ENCODE measurements at places on chromosomes 5 and 9.

DNA sequence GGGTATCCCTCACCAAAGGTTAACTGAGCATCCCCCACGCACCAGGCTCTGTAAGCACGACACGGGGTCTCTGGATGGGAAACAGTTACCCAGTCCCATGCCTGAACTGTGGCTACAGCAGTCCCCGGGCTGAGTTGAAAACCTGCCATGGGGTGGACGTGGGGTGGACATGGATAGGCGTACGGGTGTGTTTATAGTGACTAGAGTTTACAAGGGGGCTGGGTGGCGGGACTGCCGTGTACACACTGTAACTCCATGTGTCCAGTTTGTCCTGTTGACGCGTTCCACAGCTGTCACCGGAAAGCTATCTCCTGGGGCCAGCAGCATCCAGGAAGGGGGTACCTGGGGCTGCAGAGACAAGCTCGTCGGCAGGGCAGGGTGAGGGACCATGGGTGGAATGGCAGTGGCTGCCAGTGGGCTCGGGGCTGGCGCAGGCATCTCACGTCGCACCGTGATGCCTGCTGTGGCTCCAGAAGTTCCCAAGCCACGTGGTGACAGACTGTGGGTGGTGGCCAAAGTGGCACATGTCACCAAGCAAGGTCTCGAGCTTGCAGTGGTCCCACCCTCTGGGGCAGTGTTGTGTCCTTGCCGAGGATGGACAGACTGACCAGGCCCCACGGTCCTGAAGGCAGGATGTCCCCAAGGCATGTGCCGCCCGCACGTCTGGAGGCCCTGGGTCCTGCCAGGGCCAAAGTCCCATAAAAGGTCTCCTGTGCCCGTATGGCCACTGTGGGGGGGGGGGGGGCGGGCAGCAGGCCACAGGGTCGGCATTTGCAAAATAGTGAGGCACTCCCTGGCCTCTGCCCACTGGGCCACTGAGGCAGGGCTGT is 29.3 kb upstream of the RNF130 start:
- DNase-seq: no peak

- DNase-seq: no peak
Observed at GRCh38 chr5:14607104-14607503, 25.5 kb downstream of the OTULINL start.

- DNase-seq: no peak
Observed at GRCh38 chr5:173772384-173773059, 115.6 kb upstream of the CPEB4 start.

DNA sequence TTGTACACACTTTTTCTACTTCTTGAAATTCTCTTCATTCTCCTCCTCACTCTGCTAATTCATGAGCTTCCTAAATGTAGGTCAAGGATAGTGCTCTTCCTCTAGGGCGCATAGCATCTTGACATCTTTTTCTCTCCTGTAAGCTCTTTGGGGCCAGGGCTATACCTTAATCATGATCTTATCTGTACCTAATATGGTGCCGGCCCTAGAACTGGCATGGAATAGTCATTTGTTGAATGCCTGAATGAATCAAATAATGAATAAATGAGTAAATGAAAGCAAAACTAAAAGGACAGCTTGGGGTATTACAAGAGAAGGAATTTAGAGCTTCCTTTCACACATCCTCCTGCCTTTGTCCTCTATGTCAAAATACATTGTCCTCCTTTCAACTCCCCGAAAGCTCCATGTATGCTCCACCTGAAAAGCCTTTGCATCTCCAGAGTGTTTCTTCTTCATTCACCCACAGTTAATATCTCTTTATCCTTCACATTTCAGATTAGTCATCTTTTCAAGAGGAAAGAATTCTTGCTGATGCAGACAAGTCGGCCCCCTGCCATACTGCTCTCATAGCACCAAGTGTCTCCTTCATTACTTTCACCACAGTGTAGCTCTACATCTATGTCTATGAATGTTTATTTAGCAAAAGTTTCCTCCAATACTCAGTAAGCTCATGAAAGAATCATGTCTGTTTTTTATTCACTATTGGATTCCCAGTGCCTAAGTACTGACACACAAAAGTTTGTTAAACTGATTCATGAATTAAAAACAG is 16.4 kb upstream of the PPP2R2B start:
- no peak for DNase-seq

- DNase-seq: no peak
Observed at GRCh38 chr5:74372502-74373064, 267.9 kb downstream of the ENC1 start.

DNA sequence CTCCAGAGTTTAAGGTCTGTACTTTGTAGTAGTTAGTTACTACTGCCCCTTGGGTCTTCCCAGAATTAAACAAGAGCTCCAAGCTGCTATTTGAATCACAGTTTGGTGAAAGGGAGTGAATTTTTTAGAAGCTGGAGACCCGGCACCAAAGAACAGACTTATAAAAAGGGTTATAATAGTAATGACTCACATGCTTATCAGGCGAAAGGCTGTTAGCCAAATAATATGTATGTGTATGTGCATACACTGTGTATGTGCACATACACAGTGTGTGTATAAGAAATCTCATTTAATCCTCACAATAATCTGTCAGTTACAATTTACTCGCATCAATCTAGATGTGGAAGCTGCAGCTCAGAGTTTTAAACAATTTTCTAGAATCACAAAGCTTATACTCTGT is 59.5 kb upstream of the ITGA1 start:
- DNase-seq: no peak

GRCh38 chr5:140637371-140638100 is 1.7 kb upstream of the TMCO6 start:
- DNase-seq: no peak

GRCh38 chr5:129049126-129049799 is 45.3 kb upstream of the ISOC1 start:
- DNase-seq: no peak

- DNase-seq: peak; percentile 74
Observed at GRCh38 chr9:88537761-88538091, 2.7 kb downstream of the NXNL2 start.

GRCh38 chr5:54224103-54224826 is 86.1 kb downstream of the ARL15 start:
- DNase-seq: no peak

Data from hippocampal formation (tissue), 2 donors.